ENCODE measurements at places on chromosomes 7 and 10.

- no peak for DNase-seq
These were observed 927 bp upstream of the ALOX5 start for GRCh38 chr10:45373003-45373575.

GRCh38 chr7:50202052-50202555 lies 102.4 kb upstream of the IKZF1 start:
- no peak for DNase-seq

DNA sequence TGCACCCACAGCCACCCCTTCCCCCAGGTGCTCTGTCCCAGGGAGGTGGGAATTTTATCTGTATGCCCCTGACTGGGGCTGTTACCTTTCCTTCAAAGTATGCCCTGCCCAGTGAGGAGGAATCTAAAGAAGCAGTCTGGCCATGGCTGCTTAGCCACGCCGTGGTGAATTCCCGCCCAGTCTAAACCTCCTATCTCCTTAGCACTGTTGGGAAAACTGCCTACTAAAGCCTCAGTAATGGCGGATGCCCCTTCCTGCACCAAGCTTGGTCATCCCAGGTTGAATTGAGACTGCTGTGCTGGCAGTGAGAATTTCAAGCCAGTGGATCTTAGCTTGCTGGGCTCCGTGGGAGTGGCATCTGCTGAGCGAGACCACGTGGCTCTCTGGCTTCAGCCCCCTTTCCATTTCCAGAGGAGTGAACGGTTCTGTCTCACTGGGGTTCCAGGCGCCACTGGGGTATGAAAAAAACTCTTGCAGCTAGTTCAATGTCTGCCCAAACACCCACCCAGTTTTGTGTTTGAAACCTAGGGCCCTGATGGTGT lies 87.2 kb downstream of the ABCC2 start:
- no peak for DNase-seq

DNA sequence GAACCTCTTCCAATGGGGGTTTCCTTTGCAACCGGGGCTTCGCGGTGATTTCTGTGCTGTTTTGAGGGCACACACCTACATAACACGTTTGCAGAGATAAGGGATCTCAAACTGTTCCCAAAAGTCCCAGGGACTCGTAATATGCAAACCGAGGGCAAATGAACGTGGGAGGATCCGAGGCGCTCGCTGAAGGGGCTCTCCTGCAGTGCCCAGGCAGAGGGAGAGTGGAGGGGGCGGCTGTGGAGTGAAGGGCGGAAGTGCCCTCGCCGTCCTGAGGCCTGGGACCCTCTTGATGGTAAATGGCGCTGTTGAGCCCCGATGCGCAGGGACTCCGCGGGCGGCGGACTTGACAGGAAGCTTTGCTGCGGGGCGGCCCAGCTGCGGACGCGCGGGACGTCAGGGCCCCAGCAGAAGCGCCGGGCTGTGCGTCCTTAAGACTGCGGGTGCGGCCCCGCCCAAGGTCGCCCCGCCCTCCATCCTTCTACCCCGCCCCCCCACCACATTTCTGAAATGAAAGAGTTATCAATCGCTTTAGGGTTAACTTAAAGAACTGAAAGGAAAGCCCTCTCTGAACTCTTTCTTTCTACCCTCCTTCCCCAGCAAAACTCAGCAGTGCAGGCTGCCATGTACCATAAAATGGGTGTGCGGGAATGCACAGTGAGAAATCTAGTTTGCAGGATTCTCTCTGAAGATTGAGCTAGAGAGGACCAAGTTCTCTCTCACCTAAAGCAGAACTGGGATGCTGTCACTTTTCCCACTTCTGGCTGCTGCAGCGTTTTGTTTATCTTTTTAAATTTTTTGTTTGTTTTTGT lies 151.8 kb upstream of the YAE1 start:
- peak; percentile 26 for DNase-seq

GRCh38 chr7:54260941-54261371 lies 281.2 kb upstream of the VSTM2A start:
- DNase-seq, result no peak

DNA sequence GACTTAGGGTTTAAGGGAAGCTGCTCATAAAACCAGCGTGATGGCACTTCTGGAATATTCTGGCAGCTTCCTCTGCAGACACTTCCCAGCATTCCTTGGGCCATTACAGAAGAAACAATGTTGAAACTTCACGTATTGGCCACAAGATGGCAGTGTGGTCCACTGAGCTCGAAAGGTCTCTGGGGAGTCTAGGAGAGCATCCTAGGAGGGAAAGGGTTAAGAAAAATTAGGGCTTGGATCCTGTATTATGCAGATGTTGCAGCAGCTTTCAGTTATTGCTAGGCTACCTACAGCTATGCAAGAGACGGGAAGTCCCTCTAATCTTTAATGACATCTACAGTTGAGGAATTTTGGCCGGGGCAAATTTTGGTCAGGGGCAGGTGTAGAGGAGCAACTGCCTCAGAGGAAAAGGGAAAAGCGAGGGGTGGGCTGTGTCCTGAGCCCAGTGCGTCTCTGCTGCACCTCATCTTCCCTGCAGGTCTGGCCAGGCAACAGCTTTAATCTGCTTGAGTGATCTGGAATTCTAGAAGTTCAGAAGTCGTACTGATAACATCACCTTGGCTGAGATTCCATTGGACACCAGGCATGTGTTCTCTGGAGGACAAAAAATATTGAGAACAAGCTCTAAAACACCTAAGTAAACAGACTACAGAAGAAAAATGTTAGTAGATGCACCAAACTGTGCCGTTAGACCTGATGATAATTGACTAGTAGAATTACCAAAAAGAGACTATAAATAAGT lies 220.8 kb upstream of the PRSS58 start:
- peak; percentile 44 for DNase-seq

- DNase-seq, result peak; percentile 34
These were observed 563 bp downstream of the STAM start for GRCh38 chr10:17644485-17644943.

DNA sequence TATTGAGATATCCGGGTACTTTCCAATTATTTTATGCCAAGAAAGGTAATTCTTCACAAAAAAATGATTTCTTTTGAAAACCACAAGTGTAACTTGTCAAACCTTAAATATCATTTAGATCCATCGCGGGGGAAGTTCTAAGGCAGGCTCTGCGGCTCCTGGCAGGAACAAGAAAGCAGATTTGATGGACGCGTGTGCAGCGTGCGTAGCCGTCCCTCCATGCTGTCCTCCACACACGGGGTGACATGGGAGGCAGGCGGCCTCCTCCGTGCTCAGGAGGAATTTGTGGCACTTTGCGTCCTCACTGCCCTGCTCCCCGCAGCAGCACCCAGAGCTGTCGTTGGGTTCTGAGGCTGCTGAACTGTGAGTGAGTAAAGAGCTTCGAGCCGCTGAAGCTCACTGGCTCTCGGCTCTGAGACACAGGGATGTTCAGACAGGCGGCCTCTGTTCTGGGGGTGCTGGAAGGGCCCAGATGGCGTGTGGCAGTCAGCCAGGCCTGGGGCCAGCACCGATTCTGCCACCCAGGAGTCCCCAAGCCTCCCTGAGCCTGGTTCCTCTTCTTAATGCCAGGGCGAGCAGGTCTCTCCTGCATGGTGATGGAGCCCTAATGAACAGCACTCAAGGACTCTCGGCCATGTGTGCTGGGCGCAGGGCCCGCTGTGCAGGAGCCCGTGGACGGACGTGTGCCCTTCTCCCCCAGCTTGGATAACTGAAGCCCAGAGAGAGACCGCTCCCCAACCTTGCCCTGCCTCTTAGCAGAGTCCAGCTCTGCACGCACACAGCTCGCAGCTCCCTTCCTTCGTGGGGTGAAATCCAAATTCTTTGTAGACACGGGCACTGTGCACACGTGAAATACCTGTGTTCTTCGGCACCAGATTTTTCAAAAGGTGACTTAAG lies 185.4 kb upstream of the SHH start:
- DNase-seq, result no peak

- peak; percentile 58 for DNase-seq
These were observed 538.7 kb downstream of the DNAJB6 start for GRCh38 chr7:157875230-157876179.

DNA sequence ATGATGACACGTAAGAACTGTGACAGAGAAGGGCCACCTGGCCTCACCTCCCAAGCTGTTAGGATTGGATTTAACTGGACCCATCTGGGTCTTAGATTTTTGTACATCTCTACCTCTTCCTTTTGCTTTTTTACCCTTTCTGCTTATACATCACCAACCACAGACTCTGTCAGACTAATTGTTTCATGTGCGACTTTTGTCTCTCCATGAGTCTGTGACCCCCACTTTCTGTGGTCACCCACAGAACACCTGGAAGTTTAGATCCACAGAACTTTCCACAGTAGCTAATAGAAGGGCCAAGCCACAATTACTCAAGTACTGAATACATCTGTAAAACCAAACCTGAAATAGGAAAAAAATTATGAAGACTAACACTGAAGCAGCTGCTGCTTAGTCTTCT lies 23.1 kb downstream of the SEC31B start:
- DNase-seq, result no peak

DNA sequence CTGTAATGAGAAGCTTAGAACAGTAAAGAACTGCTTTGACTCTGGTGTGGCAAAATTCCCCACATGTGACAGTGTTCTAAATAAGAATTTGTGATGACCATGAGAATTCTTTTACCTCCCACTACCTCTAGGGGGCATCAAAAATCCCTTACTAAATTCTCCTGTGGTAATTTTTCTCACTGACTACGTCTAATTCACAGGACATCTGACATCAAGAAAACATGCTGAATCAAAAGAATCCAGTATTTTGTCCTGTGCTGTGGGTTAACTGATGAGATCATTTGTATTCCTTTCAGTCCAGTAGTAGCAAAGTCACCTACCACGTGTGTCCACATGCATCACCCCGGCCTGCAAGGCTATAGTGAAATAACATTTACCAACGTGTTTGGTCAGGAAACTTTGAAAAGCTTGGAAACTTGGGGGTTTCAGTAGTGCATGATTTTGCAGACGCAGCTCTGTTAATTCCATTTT lies 103.8 kb downstream of the ATE1 start:
- peak; percentile 39 for DNase-seq

- no peak for DNase-seq
These were observed 162.4 kb upstream of the MEOX2 start for GRCh38 chr7:15848901-15849300.

GRCh38 chr7:151552352-151553028 lies 32.8 kb upstream of the RHEB start:
- DNase-seq, result no peak

DNA sequence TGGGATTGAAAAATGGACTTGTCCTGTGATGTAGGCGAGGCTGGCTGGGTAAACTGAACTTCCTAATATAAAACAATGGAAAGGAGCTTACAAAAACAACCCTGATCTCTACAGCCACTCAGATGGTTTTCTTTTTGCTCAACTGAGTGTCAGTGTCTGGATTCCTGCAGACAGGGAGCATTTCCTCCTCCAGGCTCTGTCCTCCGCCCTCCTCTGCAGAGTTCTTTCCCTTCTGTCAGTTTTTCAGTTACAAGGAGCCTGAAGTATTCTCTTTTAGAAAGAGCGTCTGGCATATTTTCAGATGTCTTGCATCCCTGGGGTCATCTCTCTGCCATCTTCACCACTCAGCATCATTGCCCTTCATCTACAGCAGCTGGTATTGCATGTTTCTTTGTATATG lies 50.0 kb upstream of the PITRM1 start:
- DNase-seq, result no peak

DNA sequence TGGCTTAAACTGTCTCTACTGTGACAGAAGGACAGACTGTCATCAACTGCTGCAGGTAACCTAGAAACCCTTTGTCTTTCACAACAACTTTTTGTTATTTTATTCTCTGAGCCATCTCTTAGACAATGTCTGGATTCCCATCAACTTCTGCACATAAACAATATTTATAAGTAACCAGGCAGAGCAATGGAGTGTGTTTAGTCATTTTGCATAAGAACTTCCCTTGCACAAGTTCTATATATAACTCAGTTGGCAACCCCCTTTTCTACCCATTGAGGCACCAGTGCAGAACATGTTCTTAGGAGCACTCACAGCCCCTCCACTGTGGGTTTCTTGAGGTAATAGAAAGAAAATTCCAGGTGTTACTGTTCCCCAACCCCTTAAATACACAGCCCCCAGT lies 65.0 kb upstream of the IL6 start:
- no peak for DNase-seq

GRCh38 chr10:642186-642890 lies 47.1 kb downstream of the DIP2C start:
- no peak for DNase-seq

DNA sequence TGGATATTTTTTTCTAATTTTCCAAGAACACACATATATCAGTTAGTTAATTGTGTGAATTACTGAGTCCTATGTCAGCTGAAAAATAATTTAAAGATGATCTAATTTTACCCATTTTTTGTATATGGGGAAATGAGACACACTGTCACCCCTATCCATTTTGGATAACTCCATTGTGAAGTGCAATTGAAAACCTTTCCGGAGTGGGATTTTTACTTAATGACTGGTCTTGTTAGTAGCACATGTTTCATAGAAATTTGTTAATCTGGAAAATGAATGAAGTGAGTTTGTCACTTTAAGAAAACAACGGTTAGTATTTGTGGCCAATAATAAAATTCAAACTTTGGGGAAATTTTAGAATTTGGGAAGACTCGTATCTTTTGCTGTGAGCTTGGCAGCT lies 2.0 kb downstream of the GARS1 start:
- no peak for DNase-seq

GRCh38 chr10:48556065-48556464 lies 48.8 kb downstream of the ARHGAP22 start:
- DNase-seq, result no peak

- no peak for DNase-seq
These were observed 18.7 kb downstream of the CLIP2 start for GRCh38 chr7:74307738-74308505.

- DNase-seq, result no peak
These were observed at the start of gene NXPH1 for GRCh38 chr7:8433477-8434289. TSS of gene NXPH1 (plus strand) at chr7:8433609.

GRCh38 chr7:108211382-108212201 lies 81.4 kb upstream of the LAMB4 start:
- DNase-seq, result peak; percentile 48

- no peak for DNase-seq
These were observed 305.7 kb downstream of the BAMBI start for GRCh38 chr10:28982974-28983373.

DNA sequence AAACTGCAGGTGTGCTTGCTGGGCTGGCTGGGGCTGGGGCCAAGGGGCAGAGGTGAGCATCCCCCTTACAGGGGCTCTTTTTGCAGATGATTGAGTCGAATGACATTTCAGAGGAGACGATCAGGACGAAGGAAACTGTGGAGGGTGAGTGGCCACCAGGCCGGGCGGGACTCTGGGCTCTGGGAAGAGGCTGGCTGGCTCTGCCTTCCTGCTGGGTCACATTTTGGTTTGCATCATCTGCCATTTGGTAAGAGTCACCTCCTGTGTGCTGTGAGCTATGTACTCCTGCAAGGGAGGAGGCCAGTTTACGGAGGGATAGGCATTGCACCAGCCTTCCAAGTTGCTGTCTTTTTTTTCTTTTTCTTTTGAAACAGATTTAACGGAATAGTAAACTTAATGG lies 73.0 kb upstream of the GTF2IRD1 start:
- no peak for DNase-seq

DNA sequence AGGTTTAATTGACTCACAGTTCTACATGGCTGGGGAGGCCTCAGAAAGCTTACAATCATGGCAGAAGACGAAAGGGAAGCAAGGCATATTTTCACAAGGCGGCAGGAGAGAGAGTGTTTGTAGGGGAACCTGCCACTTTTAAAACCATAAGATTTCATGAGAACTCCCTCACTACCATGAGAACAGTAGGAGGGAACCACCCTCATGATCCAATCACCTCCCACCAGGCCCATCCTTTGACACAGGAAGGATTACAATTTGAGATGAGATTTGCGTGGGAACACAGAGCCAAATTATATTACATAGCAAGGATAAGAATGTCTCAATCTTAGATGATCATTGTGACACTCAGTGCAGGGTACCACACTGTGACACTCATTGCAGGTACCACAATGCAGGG lies 44.2 kb downstream of the MRPL32 start:
- no peak for DNase-seq

GRCh38 chr10:63696205-63696604 lies 175.0 kb downstream of the REEP3 start:
- DNase-seq, result no peak

Data from brain microvascular endothelial cell (primary cell).